Pons (tissue), 1 donor: ENCODE measurements at places on chromosomes 2 and 18.

DNA sequence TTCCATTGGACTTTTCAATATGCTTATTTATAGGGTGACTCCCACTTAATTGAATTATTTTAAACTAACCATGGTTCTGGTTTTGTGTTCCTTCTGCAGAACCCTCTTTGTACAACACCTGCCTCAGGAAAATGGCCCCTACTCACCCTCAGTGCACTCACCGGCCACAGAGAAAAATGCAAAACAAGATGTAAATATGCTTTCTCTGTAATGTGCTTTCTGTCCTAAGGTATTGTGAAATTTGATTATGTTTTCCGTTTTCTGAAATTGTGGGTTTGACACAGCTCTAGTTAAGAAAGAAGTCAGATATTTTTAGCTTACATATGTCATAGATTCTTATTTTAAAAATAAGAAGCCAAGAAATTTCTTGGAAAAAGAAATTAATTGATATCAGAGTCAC lies 357.7 kb upstream of the SMIM21 start:
- DNase-seq, result no peak

DNA sequence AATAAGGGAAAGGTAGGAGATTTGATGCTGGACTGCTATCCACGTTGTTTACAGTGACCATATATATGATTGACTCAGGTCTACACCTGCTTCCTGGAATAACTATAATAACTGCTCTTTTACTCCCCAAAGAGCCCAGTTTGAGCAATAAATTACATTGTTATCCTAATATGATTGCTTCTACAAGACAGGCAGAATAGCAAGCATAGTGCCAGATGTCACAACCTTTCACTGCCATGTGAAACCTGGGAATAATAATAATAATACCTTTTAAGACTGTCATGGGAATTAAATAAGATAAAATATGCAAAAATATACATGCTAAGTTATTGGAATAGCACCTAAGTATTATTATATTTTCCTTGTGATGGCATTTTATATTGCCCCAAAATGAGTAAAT lies 298.7 kb downstream of the GALNT13 start:
- no peak for DNase-seq

- DNase-seq, result no peak
Observed at GRCh38 chr2:16127958-16128357, 187.6 kb downstream of the MYCN start.

GRCh38 chr2:178242552-178242883 lies 48.2 kb downstream of the OSBPL6 start:
- DNase-seq, result no peak

DNA sequence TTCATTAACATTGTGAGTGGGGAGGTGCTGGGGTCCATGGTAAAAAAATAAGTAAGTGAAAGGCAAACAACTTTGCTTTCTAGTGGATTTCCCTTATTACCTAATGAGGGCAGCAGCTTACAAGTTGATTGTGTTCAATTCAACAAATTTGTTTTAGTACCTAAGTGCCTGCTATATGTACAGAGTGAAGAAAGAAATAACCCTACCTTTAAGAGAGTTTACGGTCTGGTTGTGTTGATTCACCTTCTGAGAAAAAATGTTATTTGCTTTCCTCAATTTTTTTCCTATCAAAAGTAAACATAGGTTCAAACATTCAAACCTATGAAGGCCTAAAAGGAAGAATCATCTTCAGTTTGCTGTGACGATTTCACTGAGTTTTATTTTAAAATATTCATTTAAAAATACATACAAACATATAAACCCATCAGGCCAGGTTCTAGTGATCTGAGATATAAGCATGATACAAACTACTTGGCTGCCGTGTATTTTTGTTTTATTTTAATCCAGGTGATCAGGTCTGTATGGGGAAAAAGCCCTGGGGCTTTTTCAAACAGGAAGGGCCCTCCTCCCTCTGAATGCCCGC lies 1.5 kb upstream of the SPTBN1 start:
- DNase-seq, result no peak

DNA sequence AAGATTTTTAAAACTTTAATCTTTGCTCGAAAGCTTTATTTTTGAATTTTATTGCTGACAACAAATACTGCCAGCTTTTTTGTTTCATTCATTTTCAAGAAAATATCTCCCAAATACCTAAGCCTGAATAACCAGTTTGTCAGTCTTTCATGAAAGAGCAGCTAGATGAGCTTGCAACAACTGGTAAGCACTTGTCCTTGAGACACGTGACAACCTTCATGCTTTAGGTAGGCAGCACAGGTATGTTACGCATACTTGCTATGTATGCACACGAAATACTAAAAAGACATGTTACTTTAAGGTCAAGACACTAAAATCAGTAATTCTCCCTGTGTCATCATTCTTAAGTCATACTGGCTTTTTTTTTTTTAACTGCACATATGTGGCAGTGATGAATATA lies 12.3 kb downstream of the CEBPZ start:
- DNase-seq, result no peak
